ENCODE measurements at places on chromosomes 2 and 18.

DNA sequence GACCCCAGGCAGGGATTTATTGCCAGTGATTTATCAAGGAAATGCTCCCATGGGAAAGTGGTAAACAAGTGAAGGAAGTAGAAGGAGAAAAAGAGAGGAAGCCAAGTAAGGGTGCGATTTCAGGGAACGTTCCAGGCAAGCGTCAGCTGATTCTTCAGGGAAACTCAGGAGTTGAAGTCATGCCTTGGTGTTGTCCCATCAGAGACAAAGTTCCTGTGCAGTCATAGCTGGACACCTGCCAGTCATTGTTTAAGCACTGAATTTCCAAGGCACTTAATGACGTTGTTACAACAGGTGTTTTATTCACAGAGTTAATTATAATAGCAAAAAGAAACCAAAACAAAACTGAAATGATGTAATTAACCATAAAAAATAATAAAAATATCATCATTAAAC is 381.8 kb upstream of the CRIM1 start:
- no peak for DNase-seq

GRCh38 chr2:51290725-51291124 is 258.8 kb upstream of the NRXN1 start:
- no peak for DNase-seq

DNA sequence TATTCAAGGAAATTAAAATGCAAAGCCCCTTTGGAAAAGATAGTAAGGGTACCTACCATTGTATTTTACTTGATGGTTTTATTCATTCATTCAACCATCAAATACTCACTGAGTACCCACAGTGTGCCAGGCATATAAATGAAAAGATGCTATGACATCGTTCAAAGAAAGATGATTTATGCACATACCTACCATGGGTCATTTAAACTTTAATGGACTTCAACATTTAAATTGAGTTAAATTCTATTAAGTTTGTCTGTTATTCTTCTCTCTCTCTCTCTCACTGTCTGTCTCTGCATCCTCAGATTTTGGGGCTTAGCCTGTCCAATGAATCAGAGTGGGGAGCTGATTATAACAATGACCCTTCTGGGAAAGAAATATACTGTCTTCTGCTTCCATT is 87.9 kb downstream of the CERS6 start:
- no peak for DNase-seq

DNA sequence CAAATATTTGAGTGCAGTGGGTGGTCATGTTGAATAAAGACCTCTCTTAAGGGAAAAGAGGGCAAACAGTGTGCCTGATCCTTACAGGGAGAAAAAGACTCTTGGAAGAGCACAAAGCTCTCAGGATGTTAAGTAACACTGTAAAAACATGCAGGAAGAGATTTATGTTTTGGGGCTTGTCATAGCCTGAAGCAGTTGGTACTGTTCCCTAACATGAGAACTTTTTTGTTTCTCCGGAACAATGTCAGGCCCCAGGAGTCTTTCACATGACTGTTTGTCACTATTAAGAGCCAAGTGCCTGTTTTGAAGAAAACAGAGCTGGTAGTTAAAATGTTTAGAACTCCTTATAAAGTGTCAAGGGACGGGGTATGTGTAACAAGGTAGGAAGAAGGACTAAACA is 83.7 kb upstream of the B3GNT2 start:
- no peak for DNase-seq

DNA sequence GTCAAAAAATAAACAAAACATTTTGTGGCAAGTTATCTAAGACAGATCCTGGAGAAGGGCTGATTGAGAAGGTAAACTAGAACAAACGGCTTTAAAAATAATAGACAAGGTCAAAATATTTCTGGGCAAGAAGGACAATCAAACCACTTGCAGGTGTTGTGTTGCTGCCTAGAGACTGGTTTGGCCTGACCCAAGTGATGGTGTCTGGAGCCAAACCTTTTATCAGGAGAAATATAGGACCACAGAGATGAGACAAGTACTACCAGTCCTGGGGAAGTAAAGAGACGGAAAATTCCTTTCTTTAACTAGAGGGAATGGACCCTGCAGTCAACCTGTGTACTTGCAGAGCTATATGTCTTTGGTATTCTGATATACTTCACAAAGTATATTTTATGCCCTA is 44.2 kb downstream of the PLCL1 start:
- no peak for DNase-seq

- no peak for DNase-seq
These were observed 91.8 kb downstream of the DGKD start for GRCh38 chr2:233446121-233446520.

DNA sequence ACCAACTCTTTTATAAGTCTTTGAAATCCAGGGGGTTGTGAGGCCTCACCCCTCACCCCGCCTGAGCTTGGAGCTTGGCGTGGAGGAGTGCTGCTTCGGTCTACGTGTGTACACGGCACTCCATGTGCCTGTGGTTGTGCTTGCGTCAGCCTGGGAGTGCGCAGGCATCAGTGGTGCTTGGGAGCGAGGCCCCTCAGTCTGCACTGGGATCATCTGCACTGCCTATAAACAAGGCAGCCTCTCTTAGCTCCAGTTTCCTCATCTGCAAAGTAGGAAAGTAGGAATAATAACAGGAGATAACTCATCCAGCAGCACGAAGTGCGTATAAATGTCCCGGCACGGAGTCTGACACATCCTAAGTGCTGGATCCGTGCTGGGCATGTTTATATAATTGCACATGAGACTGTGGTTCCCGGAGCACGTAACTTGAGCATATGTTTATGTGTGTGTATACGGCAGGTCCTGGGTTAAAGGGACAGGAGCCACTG is 1.2 kb downstream of the GYPC start:
- DNase-seq = peak; percentile 45

DNA sequence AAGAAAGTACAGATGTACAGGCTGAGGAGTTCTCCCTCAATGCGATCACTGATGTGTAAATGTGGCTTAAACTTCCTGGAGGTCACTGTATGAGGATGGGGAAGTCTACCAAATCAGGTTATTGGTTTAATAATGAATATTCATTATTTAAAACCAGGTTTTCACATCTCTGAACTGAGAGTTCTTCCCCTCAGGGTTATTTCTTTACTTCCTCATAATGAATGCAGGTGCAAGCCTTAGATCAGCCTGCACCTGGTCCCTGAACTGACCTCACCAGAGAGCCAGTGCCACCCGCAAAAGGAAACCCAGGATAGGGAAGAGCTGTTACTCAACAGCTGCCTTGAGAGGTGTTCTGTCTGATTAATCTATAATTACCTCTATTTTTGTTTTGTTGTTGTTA is 369.0 kb downstream of the EPHA4 start:
- peak; percentile 8 for DNase-seq

DNA sequence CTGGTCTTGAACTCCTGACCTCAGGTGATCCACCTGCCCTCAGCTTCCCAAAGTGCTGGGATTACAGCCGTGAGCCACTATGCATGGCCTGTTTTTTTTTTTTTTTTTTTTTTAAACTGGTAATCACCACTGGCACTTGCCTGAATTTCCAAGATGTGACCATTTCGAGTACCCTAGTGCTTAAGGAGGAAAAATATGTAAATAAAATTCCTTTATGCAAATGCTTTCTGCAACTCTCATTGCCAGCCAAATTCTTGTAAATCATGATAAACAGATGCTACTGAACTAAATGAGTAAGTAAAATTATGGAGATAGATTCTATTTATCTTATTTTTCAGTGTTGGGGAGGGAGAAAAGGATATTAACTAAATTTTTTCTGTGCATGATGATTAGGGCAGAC is 18.6 kb downstream of the CDCA7 start:
- no peak for DNase-seq

Data from GM13977 (cell line).